ENCODE measurements at places on chromosomes 13 and 19.

DNA sequence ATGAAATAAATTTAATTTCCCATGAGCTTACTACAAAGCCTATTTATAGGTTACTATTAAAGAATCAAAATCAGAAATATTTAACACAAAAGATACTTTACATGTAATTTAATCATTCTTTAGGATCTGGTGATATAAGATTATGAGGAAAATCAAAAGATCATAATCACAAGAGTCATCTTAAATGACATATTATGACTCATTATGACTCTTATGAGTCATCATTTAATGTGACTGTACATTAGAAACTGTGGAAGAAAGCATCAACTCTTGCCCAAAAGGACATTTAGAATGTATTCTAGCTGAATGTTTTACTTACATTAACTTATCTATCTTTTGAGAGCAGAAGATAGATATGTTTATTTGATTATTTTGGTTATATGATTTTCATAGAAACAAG is 458.6 kb downstream of the DCT start:
- DNase-seq = peak; percentile 79

DNA sequence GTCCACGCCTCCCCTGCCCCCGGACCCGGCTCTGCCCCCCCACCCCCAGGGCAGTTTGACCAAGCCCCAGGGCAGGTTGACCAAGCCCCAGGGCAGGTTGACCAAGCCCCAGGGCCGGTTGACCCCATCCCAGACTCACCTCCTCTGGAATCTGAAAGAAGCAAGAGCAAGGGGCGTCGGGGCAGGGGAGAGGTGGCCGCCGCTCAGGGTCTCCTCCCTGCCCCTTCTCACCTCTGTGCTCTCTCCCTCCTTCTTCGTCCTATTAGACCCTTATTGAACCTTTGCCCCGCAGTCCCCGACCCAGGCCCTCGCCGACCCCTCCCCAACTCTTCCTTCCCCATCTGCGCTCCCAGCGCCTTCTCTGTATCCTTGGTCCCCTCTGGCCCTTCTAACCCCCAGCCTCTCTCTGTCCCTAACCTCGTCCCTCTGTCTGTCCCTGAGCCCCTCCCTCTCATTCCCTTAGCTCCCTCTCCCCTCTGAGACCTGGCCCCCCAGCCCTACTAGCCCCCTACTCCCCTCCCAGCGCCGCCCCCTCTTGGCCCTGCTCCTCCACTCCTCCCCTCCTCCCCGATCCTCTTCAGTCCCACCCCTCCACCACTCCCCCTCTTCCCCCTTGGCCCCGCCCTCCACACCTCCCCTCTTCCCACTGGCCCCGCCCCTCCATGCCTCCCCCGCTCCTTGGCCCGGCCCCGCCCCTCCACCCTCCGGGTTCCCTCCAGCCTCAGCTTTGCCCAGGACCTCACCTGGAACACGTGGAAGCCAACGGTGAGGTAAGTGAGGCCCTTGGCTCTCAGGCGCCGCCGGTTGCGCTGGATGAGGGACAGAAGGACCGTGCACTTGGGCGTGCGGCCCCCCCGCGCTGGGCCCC is 7.6 kb downstream of the CAPN12 start:
- peak; percentile 12 for DNase-seq

- DNase-seq = no peak
These were observed 11.1 kb downstream of the REXO1 start for GRCh38 chr19:1837222-1837565.

- DNase-seq = no peak
These were observed 34.2 kb downstream of the NAXD start for GRCh38 chr13:110649551-110649950.

- DNase-seq = no peak
These were observed 74.8 kb upstream of the STK24 start for GRCh38 chr13:98651744-98652143.

- peak; percentile 65 for DNase-seq
These were observed 100.6 kb downstream of the TNFRSF19 start for GRCh38 chr13:23670793-23671192.

DNA sequence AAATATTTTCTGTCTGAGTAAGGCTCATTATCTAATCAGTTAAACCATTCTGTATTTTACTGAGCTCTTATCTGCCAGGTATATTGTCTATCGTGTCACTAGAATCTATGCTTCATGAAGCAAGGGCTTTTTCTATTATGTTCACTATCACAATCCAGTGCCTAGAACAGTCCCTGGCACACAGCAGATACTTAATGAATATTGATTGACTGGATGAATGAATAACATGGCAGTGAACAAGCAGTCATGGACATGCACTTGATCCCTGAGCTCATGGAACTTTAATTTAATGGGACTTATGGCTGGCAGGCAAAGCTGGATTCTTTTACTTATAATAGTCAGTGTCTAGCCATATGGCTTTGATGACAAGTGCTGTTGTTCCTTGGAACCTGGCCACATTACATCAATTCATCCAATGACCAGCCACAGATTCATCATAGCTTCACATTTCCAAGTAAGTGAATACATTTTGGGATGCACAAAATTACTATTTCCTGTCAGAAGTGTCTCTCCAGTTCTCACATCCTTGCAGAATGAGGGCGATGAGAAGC is 214.8 kb downstream of the COG6 start:
- DNase-seq = peak; percentile 46

DNA sequence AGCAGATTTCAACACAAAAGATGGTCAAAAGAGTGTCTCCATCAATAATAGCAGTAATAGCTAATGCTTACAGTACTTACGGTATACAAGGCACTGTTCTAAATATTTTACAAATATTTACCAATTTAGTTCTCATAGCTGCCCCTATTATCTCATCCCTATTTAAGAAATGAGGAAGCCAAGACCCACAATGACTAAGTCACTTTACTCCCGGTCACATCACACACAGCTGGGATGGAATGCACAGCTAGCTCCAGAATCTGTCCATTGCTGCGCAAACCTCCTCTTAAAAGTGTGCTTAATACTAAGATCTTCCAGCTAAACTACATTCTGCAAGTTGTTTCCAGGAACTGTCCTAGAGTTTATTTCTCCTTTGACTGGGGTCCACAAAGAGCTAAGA is 63.4 kb downstream of the RAP2A start:
- no peak for DNase-seq

DNA sequence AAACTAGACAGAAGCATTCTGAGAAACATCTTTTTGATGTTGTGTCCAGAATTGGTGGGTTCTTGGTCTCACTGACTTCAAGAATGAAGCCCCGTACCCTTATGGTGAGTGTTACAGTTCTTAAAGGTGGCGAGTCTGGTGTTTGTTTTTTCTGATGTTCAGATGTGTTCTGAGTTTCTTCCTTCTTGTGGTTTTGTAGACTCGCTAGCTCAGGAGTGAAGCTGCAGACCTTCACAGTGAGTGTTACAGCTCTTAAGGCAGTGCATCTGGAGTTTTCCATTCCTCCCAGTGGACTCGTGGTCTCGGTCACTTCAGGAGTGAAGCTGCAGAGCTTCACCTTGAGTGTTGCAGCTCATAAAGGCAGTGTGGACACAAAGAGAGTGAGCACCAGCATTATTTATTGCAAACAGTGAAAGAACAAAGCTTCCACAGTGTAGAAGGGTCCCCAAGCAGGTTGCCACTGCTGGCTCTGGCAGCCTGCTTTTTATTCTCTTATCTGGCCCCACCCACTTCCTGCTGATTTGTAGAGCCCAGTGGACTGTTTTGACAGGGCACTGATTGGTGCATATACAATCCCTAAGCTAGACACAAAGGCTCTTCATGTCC is 1820.8 kb downstream of the UQCRFS1 start:
- no peak for DNase-seq

GRCh38 chr13:36820222-36820621 is 1.2 kb downstream of the RFXAP start:
- no peak for DNase-seq

GRCh38 chr19:3095441-3096191 is 1.5 kb downstream of the GNA11 start:
- DNase-seq = no peak

DNA sequence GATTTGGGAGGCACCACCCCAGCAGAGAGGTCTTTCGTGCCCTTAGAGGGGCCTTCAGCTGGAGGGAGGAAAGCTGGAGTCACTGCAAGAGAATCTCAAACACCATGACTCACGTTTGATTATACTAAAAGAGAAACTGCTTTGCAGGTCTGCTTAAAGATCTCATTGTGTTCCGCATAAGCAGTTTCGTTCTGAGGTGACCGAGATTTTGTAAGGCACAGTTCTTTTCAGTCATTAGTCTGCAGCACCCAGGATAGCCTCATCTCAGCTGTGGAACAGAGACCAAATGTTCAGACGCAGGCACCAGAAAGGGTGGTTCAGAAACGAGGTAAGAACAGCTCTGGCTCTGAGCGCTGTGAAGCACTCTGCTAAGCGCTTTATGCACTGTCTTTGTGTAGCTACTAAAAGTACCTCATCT is 71.2 kb upstream of the GTF3A start:
- DNase-seq = no peak

GRCh38 chr19:18846862-18847548 is 15.2 kb downstream of the UPF1 start:
- peak; percentile 82 for DNase-seq

GRCh38 chr19:1590641-1591397 is 1.8 kb downstream of the MBD3 start:
- DNase-seq = peak; percentile 31

DNA sequence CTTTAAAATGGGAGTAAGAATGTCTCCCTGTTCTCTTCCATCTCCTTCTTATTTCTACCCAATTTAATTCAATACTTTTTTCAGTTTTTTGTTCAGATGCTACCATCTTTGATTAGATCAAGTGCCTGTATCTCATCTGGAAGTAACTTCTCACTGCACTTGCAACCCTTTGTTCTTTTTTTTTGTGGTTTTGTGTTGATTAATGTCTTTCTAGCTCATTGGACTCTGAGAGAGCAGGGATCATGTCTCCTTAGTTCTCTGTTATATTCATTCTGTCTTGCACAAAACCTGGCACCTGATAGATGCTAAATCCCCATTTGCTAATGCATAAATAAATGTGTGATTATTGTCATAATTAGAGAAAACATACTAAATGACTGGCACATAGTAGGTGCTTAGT is 834 bp upstream of the ITGBL1 start:
- DNase-seq = peak; percentile 56

DNA sequence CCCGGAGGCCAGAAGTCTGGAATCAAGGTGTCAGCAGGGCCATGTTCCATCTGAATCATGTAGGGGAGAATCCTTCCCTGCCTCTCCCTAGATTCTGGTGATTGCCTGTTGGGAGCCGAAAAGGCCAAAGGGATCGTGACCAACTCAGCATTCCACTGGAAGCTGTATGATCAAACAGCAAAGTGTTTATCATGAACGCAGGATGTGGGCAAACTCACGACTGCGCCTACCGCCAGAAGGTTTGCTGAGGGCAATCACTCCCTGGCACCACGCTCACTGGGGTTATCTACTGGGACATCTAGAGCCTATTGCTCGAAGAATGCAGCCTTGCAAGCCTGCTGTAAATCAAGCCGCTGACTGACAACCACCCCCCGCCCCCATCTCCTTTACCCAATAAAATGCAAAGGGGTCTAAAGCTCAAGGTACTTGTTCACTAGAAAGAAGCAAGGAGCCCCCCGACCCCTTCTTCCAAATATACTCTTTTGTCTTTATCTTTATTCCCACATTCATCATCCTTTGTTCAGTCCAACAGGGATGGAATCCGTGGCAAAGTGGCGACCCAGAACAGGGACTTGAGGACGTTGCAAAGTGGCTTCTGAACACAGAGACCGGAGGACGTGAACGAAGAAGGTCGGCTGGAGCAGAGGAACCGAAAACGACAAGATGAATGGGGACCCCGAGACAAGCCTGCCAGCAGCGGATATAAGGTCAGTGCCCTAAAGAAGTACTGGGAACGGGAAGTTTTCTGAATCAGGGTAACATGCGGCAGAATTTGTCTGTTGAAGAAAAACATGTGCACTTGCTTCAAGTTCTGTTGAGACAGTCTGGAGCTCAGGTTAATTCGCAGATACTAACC is 16.8 kb downstream of the CLEC4M start:
- DNase-seq = no peak

GRCh38 chr19:3065675-3066357 is 3.5 kb upstream of the TLE5 start:
- no peak for DNase-seq

DNA sequence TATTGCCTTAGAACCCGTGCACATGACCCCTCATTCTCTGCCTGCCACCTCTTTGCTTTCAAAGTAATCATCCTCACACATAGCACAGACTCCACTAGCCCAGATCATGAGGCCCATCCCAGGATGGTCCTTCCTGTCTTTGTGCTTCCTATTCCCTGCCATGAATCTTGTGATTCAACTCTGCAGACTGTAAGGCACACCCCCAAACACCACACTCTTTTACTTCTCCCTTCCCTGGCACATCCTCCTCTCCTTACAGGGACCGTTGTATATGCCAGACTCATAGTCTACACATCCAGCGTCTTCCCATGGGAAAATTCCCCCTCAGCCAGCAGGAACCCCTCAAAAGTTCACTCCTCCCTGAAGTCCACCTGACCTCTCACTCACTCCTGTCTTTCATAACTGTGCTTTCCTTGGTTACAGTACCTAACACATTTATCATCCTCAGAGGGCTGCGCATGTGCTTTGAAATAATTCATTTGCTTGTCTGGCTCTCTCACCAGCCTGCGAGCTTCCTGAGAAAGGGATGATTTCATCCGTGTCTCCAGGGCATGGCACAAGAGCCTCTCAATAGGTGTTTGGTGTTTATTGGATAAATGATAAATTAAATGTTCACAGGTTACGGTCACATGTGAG is 26.8 kb upstream of the LRCH1 start:
- no peak for DNase-seq

DNA sequence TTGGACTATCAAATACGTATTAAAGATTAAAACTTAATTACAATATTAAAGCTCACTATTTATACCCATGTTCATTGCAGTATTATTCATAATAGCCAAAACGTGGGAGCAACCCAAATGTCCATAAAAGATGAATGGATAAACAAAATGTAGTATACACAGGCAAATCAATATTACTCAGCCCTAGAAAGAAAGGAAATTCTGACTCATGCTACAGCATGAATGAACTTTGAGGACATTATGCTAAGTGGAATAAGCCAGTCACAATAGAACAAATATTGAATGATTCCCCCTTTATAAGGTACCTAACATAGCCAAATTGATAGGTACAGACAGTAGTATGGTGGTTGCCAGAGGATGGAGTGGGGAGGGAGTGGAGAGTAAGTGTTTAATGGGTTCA is 457.3 kb downstream of the FGF14 start:
- DNase-seq = peak; percentile 31

DNA sequence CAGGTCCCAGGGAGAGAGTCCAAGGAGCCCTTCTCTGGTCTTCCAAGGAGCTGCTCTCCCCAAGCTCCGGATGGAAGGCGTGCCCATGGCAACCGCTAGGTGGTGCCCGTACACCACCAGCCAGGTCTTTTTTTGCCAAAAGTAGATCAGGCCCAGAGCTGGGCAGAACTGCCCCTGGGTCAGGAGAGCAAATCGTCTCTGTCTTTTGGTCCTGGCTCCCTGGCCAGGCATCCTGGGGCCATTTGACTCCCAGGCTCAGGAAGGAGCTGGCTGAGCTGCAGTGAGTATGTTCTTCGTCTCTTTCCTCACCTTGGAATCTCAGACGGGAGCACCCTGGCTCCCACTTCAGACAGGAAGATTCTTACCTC is 24.6 kb upstream of the BCL3 start:
- peak; percentile 81 for DNase-seq

GRCh38 chr19:29944390-29945012 is 2.5 kb downstream of the URI1 start:
- DNase-seq = no peak

All from fibroblast of mammary gland (primary cell).